ENCODE measurements at places on chromosomes 3 and 15.

DNA sequence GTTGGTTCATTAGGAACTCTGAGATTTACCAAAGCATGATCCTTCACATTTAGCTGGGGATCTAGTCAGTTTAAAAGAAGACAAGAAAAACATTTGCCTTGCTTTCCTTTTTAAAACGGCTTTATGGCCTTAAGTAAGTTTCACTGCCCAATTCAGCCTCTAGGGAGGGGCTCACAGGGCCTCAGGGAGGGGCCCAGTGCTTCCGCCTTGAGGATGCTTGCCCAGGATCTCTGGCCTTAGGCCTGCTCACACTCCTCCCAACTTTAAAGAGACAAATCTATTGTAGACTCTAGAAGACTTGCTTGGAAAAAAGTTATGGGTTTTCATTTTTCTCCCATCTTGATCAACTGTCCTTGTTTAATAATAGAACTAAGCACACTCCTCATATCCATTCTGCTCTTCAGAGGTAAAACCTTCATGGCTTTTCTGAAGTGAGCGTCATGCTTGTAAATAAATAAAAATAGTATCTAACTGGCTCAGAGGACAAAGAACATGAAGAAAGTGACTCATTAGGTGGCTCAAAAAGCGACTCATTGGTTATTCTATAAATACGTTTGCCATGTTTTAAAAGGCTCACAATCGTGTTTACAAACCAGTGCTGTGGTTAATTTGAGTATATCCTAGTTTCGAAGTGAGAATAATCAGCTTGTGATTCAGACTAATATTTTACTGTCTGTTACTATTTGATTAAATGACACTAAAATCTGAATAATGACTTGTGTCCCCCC is 13.7 kb downstream of the PDHB start:
- no peak for DNase-seq

DNA sequence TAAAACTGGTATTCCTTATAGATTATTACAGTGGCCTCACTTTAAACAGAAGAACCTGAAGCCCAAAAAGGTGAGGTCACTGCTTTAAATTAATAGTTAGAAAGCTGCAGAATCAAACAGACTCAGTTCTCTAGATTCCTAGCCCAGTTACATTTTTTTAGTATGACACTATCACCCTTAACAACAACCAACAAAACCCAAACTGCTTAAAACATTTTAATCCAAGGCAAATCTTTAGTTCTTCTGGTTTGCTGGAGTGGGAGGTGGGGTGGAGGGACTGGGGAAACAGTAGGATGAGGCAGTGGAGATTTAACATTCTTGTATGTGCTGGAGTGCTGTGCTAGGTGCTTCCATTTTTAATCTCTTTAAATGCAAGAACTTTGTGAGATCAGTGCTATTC is 631.6 kb upstream of the KCNMB2 start:
- no peak for DNase-seq

DNA sequence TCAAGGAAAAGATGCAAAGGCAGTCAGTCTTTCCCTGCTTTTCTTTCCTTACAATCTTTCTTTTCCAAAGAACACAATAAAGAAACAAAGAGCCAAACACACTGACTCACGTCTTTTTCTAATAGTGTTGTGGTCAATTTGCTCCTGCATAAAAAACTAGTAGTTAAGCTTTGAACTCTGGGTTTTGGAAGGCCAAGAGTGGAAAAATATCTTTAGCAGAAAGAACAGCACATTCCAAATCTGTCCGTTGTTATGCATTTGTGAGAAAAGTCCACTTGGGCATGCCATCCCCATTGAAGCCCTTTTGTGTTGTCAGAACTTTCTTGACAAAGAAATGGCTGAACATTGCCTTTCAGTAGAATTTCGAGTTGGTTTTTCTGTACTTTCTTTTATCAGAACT is 18.2 kb downstream of the COL8A1 start:
- no peak for DNase-seq

GRCh38 chr3:127022849-127023248 is 39.9 kb downstream of the PLXNA1 start:
- DNase-seq, result no peak

GRCh38 chr3:103308921-103309320 is 874.1 kb downstream of the ZPLD1 start:
- DNase-seq, result no peak

DNA sequence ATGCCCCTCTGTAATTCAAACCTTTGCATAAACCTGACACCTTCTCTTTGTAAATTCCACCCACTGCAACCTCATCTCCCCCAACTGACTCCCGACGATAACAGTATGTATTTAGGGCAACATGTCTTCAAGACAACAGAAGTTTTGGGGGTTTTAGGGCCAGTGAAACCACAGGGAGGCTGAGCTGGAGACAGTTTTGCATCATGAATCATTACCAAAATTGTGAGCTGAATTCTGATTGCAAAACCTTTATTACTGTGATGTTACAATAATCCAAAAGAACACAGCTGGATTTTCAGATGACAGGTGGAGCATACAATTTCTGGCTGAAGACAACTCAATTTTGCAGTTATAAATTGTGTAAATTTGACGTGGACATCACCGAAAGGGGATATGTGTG is 281.3 kb upstream of the TTC14 start:
- DNase-seq, result no peak

DNA sequence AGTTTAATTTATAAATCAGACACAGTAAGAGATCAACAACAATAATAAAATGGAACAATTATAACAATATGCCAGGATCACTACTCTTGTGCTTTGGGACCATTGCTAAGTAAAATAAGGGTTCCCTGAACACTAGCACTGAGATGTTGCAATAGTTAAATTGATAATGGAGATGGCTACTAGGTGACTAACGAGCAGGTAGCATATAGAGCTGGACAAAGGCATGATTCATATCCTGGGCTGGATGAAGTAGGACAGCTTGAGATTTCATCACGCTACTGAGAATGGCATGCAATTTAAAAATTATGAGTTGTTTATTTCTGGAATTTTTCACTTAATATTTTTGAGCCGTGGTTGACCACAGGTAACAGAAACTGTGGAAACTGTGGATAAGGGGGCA is 20.7 kb upstream of the MYZAP start:
- DNase-seq, result peak; percentile 36

DNA sequence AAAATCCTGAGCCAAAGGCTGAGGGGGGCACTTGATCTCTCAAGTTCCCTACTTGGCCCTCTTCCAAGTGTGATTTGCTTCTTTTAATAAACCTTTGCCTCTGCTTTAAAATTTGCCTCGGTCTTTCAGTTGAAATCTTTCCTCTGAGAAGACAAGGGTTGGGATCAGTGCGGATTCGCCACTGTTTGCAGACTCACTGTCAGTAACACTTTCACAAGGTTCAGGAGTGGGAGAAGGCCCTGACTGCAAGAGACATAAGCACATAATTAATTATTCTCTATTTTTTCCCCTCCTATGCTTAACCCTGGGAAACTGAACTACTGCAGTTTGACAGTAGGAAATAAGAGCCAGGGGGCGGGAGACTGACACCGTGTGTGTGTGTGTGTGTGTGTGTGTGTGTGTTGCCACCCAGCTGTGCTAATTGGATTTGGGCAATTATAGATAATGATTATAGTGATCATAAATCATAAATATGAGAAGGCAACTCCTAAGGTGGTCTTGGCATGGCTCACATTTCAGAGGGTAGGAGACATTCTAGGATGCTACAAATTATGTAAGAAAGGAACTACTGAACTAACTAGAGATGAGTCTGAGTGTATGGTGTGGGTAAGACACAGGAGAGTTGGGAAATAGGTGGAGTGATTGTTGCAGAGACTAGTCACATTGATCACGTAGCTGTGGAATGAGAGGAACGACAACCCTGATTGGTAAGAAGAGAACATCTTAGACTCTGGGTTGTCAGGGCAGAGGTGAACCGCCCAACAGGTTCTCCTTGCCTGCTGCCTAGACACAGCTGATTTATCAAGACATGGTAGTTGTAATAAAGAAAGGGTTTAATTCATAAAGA is 5.5 kb upstream of the ZNF662 start:
- no peak for DNase-seq

GRCh38 chr3:87332789-87333188 is 56.4 kb upstream of the POU1F1 start:
- no peak for DNase-seq

DNA sequence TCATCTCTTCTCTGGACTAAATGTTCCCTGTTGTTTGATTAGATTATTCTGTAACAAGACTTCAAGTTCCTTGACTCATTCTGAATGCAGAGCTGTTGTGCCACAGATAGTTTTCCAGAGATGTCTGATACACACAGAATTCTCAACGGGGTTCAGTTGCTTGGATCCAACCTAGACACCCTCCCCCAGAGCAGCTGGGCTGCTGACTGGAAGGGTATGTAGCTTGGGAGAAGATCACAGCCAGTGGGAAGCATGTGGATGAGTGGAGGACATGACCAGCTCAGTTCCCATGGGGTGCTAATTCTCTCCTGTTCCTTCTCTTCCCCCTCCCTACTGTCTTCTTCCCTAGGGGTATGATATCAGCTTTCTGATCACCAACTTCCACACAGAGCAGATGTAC is 6.6 kb upstream of the TTLL3 start:
- DNase-seq, result no peak

- no peak for DNase-seq
Measured at GRCh38 chr15:87145696-87146095, 1066.0 kb downstream of the AGBL1 start.

DNA sequence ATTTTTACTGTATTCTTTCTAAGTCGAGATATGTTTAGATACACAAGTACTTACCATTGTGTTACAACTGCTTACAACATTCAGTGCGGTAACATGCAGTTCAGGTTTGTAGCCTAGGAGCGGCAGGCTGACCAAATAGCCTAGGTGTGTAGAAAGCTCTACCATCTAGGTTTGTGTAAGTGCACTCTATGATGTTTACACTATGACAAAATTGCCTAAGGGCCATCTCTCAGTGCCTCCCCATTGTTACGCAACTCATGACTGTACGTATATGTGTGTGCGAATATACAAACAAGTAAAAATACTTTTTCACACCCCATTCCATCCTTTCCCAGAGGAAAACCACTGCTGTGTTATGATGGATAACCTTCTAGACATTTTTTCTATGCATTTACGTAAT is 44.3 kb downstream of the PXYLP1 start:
- DNase-seq, result peak; percentile 66

- DNase-seq, result peak; percentile 56
Measured at GRCh38 chr15:90870354-90871138, 2.2 kb downstream of the FURIN start.

DNA sequence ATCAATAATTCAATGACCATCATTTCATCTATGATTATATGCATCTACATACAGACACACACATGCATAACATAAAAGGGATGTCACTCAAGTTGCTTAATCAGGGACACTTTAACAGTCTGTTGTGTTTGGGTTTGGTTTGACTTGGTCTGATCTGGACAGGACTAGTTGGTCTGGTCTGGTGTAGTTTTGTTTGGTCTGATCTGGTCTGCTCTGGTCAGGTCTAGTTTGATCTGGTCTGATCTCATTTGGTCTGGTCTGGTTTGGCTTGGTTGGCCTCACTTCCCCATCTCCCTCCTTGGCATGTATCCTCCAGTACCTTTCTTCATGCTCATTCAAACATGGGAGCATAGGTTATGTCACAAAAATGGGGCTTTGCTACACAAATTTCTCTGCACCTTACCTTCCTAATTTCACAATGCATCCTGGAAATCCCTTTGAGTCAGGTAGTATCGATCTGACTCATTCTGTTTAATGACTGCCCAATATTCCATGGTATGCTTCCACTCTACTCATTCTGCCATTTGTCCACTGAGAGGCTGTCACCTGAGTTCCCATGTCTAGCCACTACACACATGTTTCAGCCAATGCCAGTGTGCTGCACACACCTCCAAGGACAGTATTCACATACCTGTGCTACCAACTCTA is 73.0 kb upstream of the TPM1 start:
- no peak for DNase-seq

DNA sequence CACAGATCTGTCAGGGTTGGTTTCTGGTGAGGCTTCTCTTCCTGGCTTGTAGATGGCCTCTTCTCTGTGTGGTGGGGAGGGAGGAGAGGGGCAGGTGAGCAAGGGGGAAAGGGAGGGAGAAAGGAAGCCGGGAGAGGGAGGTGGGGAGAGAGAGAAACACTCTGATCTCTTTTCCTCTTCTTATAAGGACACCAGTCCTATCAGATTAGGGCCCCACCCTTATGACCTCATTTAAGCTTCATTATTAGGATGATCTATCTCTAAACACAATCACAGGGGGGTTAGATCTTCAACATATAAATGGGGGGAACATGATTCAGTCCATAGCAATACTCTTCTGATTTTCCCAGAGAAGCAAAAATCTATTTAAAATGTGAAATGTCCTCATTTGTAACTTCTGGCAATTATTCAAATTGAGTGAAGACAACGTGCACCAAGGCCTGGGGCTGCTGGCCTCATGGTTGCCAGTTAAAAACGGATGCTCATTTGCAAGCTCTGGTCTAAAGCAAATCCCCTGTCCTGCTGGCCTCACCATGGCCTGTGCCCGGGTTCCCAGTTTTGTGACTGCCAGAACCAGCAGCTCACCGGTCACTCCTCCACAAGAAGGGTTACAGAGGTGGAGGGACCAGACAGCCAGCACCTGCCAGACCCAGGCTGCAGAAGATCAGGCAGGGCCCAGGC is 8.3 kb downstream of the POMGNT2 start:
- DNase-seq, result no peak

Data from Daoy (cell line).